Stimulated activated CD4-positive, alpha-beta T cell treated with anti-CD3 and anti-CD28 coated beads, Interleukin-12 subunit alpha, Interleukin-12 subunit beta, amount 100 ng/mL, for 48 hours (primary cell): ENCODE measurements at places on chromosomes 4 and X.

GRCh38 chr4:34935739-34936138 lies 1308.6 kb downstream of the ARAP2 start:
- DNase-seq, result no peak

GRCh38 chrX:29890004-29890403 lies 325.4 kb upstream of the MAGEB2 start:
- DNase-seq, result no peak

DNA sequence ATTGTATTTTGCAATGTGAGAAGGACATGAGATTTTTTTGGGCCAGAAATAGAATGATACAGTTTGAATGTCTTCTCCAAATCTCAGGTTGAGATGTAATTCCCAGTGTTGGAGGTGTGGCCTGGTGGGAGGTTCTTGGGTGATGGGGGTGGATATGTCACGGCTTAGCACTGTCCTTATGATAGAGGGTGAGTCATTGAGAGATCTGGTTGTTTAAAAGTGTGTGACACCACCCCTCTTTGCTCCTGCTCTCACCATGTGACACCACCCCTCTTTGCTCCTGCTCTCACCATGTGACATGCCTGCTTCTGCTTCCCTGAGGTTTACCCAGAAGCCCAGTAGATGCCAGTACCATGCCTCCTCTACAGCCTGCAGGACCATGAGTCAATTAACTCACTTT lies 1226.9 kb downstream of the PCDH7 start:
- no peak for DNase-seq

DNA sequence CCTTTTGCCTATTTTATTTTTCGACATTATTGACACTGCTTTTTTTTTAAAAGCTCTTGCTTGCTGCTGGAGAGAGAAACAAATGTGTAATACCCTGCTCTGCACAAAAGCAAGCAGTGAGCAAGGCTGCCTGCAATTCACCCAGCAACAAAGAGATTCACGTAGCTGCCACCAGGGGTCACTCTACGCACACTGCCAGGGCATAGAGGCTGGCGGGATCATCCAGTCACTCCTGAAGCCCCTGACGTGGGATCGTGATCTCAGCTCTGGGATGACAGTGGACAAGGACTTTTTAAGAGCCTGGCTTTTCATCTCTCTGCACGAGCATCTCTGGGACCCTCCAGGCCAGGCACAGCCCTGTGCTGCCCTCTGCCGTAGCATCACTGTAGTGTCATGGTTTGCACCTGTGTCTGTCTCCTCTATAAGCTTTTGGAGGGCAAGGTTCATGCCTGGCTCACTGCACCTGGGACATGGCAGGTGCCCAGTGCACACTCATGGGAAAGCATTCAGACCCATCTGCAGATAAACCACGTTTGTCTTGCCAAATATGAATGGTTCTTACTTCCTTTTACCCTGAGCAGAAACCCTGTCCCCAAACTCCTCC lies 19.8 kb downstream of the C4orf50 start:
- DNase-seq, result no peak

DNA sequence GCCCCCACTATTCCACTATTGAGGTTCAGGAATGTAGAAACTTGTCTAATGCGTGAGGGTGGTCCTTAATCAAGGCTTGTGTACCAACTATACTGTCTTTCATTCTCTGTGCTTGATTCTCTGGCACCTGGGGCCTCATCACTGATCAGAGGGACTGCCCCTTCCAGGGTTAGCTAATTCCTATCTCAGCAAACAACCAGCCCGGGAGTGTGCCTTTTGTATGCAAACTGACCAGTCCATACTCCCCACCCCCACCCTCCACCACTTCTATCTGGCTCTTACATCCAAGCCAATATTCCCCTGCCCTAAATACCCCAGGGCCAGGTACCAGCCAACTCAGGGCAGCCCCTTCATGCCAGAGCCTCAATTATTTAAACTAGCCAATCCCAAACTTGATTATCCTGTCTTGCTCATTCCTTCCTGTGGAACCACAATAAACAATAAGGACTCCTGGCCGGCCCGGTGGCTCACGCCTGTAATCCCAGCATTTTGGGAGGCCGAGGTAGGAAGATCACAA lies 59.3 kb downstream of the FTHL17 start:
- DNase-seq, result no peak

DNA sequence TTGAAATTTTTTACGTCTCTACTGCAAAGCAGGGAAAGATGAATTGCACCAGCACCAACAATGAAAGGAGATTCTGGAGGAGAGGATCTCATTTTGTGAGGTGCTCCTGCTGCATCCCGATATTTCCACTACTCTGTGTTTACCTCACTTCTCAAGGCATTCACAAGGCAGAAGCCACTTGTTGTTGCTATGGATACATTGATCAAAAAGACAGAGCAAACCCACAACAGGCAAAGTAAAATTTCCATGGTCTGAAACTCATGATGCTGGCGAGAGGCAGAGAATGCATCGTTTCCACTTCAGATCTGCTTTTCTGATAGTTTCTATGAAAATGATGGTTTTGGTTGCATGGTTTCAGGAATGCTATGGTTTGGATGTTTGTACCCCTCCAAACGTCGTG lies 323.3 kb downstream of the ASMT start:
- DNase-seq, result no peak

GRCh38 chr4:71206763-71207162 lies 132.1 kb upstream of the SLC4A4 start:
- no peak for DNase-seq

GRCh38 chrX:142978130-142978684 lies 47.5 kb upstream of the SPANXN4 start:
- no peak for DNase-seq

GRCh38 chr4:84877051-84877833 lies 89.2 kb downstream of the WDFY3 start:
- DNase-seq, result no peak

- DNase-seq, result no peak
These were observed 23.3 kb downstream of the GLRA3 start for GRCh38 chr4:174805746-174806145.

DNA sequence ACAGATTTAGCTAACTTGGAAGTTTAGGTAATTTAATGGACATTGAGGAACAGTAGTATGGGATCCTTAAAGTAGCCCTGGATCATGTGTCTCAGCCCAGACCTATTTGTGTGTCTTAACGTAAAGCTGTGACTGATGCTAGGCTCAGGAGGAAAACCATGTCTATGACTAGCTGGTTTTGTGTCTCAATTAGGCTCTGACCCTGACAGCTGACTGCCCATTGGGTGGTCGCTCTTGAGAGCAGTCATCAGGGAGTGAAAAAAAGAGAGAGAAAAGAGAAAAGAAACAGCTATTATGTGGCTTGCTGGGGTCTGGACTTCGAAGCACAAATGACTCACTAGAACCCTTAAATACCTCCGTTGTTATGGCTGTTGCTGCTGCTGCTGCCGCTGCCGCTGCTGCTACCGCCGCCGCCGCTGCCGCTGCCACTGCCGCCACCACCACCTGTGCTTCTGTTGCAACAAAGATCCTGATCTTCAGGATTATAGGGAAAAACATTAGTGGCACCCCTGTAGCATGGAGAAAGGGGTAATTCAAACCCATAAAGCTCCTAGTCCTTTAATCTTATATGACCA lies 70.7 kb downstream of the GSPT2 start:
- DNase-seq, result no peak

- no peak for DNase-seq
These were observed 89.2 kb downstream of the AREG start for GRCh38 chr4:74534121-74534520.

- DNase-seq, result no peak
These were observed 552 bp downstream of the SLC25A14 start for GRCh38 chrX:130340271-130340670.

GRCh38 chr4:132587626-132588025 lies 561.5 kb upstream of the PCDH10 start:
- DNase-seq, result no peak

- DNase-seq, result no peak
These were observed 857.4 kb upstream of the HTR2C start for GRCh38 chrX:113726466-113726865.

DNA sequence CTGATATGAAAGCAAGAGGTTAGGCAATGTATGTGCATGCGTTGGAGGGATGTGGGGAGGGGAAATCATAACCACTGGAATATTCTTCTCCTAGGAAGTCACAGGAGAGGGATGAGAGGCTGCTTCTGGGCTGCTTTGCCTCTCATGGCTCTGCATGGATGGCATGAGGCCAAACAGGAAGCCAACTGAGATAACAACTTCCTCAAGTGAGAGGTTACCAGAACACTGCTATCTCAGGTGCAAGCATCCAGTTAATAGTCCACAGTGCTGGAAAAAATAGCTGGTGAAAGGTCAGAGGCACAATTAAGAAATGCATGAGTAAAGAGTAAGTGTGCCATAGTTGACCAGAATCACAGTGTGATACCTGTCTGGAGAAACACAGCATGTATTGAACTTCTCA lies 113.3 kb downstream of the ELOVL6 start:
- no peak for DNase-seq

GRCh38 chr4:78732332-78733104 lies 43.6 kb upstream of the BMP2K start:
- no peak for DNase-seq

DNA sequence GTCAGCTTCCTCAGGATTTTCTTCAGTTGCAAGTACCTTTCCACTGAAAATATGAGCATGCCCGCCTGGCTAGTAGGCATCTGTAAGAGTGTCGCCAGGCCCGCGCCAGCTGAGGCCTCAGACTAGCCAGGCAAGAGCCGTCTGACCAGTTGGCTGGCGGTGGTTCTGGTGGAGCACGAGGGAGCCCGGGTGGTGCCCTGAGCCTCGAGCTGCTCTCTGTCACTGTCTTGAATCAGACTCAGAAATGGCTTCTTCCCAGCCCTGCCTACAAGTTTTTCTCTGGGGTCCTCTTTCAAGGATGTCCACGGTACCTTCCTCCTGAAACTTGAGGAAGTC lies 11.9 kb downstream of the GRPEL1 start:
- no peak for DNase-seq

DNA sequence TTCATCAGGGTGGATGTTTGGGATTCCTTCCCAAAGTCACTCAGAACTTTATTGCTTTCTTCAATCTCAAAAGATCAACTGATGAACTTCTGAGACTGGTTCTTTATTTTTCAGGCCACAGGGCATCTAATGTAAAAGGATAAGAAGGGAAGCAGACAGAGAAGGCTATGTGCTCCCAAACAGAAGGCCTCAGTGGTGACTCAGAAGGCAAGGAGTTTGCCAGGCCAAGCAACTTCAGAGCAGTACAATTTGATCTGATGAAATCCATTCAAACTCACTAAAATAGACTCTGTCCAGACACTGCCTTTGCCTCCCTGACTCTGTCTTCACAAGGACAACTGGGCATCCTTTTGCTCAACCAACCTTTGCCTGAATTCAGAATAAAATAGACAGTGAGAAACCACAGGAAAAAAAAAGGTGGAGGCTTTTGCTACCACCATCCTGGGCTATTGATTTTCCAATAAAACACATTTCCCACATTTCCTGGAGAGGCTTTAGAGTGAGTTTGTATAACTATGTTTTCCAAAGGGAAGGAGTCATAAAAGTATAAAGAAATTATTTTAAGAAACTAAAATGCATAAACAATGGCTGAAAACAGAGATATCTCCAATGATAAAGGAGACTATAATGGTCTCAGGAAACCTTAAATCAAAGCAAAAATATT lies 55.2 kb downstream of the ARHGEF6 start:
- DNase-seq, result no peak

DNA sequence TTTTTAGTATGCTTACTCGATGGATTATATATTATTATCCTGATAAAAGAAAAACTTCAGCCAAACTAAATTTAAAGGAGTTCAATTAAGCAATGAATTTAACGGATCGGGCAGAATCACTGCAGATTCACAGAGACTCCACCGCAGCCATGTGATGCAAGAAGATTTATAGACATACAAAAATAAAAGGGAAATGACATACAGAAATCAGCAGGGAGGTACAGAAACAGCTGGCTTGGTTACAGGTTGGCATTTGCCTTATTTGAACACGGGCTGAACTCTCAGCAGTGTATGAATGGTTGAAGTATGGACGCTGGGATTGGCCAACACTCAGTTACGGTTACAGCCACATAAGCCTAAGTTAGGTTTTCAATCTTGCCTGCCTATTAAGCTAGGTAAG lies 35.4 kb upstream of the DHRSX start:
- no peak for DNase-seq

DNA sequence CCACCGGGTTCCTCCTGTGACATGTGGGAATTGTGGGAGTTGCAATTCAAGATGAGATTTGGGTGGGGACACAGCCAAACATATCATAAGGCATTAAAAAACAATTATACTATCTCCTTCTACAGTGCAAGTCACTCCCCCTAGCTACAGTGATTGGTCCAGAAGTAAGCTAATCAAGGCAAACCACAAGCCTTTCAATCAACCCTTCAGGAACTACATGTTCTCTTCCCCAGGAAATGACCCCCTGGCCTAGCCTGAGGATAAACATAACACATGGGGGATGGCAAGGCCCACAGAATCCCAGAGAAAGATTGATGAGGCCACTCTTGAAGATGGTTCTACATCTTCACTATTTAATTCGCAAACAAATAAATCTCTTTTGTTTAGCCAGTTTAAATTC lies 25.2 kb upstream of the FAM241A start:
- DNase-seq, result no peak

DNA sequence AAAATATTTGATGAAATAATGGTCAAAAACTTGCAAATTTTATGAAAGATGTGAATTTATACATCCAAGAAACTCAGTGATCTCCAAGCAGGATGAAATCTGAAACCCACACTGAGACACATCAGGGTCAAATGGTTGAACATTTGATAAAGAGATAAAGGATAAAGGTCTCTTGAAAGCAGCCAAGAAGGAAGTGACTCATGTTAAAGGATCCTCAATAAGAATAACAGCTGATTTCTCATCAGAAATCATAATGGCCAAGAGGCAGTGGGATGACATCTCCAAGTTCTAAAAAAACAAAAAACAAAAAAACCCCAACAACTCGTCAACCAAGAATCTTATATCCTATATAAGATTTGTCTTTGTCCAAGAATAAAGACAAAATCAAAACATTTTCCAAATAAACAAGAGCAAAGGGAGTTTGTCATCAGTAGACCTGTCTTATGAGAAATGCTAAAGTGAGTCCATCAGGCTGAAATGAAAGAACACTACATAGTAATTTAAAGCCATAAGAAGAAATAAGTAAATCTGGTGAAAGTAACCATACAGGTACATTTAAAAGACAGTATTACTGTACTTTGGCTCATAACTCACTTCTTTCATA lies 121.7 kb downstream of the PDS5A start:
- DNase-seq, result no peak
